ENCODE measurements at places on chromosomes 7 and 10. TPM values are rescaled to one million over a fixed set of nuclear protein-coding genes. Genes with fewer than 3 reads are reported as not detected.

DNA sequence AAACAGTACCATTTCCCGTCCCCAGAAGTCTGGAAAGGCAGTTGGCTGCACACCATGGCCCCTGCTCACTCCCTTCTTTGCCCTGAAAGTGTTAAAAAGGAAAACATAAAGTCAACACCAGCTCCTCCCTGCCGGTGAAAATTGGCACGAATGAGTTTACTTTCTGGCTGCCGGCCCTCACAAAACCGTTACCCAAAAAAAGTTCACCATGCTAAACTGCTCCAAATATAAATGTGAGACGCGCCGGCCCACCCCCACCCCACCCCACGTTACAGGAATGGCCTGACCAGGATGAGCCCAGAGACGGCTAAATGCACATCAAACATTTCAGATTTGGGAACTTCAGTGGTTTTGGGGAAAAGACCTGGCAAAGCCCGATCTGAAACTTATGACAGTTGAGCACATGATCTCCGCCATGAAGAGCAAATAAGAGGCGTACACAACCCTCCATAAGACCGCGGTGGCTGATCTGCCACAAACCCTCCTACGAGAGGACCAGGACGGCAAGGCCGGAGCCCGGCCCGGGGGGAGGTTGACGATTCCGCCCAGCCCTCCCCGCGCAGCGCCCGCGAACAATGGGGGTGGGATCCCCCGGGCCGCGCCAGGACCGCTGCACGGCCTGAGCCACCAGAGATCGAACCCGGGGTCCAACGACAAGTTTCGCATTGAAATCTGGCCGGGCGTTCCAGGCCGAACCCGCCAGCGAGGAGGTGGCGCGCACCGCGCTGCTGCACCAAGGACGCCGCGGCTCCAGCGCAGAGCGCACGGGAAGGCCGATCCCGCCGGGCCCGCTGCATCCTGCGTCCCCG lies 952 bp downstream of the DIP2C start:
- no peaks in the 10 kb centered on the region for H3K27me3 ChIP-seq
- peaks cover 33% of the 10 kb centered on the region for H3K4me1 ChIP-seq
- no peaks in the 10 kb centered on the region for H3K36me3 ChIP-seq
- DNase-seq = peak; percentile 19
- H3K27ac ChIP-seq = peak overlapping the region; percentile 87
- H3K4me3 ChIP-seq = peak overlapping the region; percentile 82

DNA sequence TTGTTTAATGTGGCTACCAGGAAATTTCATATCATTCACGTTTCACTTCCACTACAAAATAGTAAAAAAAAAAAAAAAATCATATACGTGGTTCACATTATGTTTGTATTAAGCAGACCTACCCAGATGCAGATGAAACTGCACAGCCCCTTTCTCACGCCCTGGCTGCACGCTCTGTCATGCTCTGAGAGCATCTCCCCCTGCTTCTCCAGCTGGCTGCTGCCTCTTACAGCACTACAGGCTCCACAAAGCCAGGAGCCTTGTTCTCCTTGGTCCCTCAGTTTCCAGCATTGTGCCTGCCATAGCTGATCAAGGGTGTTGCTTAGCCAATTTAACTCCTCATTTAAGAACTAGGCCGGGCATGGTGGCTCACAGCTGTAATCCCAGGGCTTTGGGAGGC lies 6.9 kb upstream of the GPNMB start:
- no peak overlapping the region for H3K4me3 ChIP-seq
- H3K27ac ChIP-seq = no peak overlapping the region
- H3K36me3 ChIP-seq = no peaks in the 10 kb centered on the region
- no peak for DNase-seq

Gene MEOX2
- 7.1 TPM for total RNA-seq

DNA sequence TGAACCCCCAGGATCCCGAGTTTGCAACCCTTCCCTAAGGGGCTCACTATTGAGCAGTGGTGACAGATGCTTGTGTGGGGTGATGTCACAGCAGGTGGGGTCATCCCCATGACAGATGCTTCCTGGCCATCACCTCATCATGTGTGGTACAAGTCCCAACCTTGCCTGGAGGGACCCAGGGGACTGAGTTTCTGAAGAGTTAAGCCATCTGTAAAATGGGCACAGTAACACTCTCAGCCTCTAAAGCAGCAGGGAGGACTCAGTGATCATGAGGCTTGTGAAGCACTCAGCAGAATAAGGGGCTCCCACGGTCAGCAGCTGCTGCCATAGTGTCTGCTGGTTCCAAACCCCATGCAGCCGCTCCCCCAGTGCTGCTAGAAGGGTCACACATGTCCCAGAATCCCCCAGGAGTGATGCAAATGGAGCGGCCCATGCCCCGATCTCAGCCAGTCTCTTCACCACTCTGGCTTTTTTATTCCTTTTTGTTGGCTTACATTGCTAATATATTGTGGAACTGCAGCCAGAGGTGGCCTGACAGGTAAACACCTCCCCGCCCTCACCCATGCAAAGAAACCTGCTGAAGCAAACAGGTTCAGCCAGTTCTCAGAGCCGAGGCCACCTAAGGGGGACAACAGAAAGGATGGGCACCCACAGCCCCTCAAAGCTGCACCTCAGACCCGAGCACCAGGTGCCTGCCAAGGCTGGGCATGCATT lies 102.1 kb upstream of the PDGFA start:
- peaks cover 22% of the 10 kb centered on the region for H3K4me1 ChIP-seq
- no peak for DNase-seq
- H3K4me3 ChIP-seq = no peak overlapping the region
- H3K27me3 ChIP-seq = no peaks in the 10 kb centered on the region
- no peak overlapping the region for H3K27ac ChIP-seq
- no peaks in the 10 kb centered on the region for H3K36me3 ChIP-seq

- H3K27ac ChIP-seq = peak overlapping the region; percentile 32
- no peaks in the 10 kb centered on the region for H3K36me3 ChIP-seq
- H3K27me3 ChIP-seq = no peaks in the 10 kb centered on the region
- peaks cover 52% of the 10 kb centered on the region for H3K4me1 ChIP-seq
- H3K4me3 ChIP-seq = peak overlapping the region; percentile 25
These were observed 666 bp downstream of the TMEM139 start for GRCh38 chr7:143285470-143285778.

- H3K27me3 ChIP-seq = no peaks in the 10 kb centered on the region
- no peak for DNase-seq
- no peaks in the 10 kb centered on the region for H3K4me1 ChIP-seq
- H3K27ac ChIP-seq = no peak overlapping the region
These were observed 27.9 kb downstream of the TFPI2 start for GRCh38 chr7:93862651-93863050.

- no peak for DNase-seq
- no peaks in the 10 kb centered on the region for H3K4me1 ChIP-seq
- H3K36me3 ChIP-seq = no peaks in the 10 kb centered on the region
- no peak overlapping the region for H3K4me3 ChIP-seq
- no peak overlapping the region for H3K27ac ChIP-seq
- H3K27me3 ChIP-seq = no peaks in the 10 kb centered on the region
These were observed 59.5 kb upstream of the C1QL3 start for GRCh38 chr10:16581202-16581601.

Gene LIPJ
- not detected for total RNA-seq

- no peaks in the 10 kb centered on the region for H3K4me1 ChIP-seq
- H3K4me3 ChIP-seq = no peak overlapping the region
- no peak for DNase-seq
- no peaks in the 10 kb centered on the region for H3K36me3 ChIP-seq
- H3K27ac ChIP-seq = no peak overlapping the region
These were observed 91.0 kb downstream of the GNAT3 start for GRCh38 chr7:80420876-80421275.

DNA sequence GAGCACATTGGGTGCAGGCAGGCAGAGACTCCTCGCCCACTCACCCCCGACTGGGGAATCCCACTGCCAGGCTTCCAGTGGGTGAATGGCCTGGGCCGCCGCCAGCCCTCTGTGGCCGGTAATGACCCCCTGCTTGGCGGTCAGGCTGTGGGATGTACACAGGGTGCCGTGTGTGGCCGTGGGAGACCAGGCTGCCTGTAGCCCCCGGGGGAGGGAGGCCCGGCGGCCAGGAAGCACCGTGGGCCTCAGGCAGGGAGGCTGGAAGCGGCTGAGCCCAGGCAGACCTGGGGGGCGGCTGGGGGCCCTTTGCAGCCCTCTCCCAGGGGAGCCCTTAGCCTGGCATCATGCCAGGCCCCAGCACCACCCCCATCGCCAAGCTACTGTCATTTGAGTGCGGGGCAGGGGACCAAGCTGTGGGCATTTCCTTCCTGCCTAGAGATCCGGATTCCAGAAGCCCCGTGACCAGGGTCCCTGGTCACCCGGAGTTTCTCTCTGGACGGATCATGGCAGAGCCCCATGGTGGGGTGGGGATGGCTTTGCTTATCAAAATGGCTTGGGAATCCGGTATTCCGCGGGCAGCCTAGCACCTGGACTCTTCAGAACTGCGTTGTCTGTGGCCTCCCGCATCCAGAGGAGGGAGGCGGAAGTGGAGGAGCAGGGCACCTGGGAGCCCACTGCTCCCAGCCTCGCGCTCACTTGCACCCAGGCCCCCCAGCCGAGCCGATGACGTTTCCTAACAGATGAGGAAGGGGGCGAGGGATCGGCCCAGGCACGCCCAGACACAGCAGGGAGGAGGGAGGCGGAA lies 1.1 kb downstream of the TTYH3 start:
- no peaks in the 10 kb centered on the region for H3K36me3 ChIP-seq
- H3K4me3 ChIP-seq = peak overlapping the region; percentile 95
- H3K4me1 ChIP-seq = peaks cover 73% of the 10 kb centered on the region

DNA sequence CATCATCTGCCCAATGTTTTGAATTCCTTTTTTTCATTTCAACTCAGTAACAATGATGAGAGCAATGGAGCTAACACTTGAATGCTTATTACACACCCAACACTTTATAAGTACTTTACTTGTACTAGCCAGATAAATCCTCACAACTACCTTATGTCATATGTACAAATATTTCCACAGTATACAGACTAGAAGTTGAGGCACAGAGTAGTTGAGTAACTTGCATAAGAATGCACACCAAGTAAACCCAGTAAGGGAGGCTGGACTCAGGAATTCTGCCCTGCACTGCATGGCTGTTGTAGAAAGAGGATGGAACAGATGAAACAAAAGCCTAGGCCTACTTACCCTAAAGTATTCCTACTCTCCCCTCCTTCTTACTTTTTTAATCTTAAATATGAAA lies 15.8 kb downstream of the DPY19L1 start:
- H3K36me3 ChIP-seq = no peaks in the 10 kb centered on the region
- H3K27me3 ChIP-seq = no peaks in the 10 kb centered on the region
- no peak overlapping the region for H3K4me3 ChIP-seq
- H3K27ac ChIP-seq = no peak overlapping the region
- DNase-seq = no peak

- peaks cover 57% of the 10 kb centered on the region for H3K36me3 ChIP-seq
- peak overlapping the region; percentile 49 for H3K27ac ChIP-seq
- no peak overlapping the region for H3K4me3 ChIP-seq
These were observed 39.5 kb upstream of the GJD4 start for GRCh38 chr10:35565602-35566081.

DNA sequence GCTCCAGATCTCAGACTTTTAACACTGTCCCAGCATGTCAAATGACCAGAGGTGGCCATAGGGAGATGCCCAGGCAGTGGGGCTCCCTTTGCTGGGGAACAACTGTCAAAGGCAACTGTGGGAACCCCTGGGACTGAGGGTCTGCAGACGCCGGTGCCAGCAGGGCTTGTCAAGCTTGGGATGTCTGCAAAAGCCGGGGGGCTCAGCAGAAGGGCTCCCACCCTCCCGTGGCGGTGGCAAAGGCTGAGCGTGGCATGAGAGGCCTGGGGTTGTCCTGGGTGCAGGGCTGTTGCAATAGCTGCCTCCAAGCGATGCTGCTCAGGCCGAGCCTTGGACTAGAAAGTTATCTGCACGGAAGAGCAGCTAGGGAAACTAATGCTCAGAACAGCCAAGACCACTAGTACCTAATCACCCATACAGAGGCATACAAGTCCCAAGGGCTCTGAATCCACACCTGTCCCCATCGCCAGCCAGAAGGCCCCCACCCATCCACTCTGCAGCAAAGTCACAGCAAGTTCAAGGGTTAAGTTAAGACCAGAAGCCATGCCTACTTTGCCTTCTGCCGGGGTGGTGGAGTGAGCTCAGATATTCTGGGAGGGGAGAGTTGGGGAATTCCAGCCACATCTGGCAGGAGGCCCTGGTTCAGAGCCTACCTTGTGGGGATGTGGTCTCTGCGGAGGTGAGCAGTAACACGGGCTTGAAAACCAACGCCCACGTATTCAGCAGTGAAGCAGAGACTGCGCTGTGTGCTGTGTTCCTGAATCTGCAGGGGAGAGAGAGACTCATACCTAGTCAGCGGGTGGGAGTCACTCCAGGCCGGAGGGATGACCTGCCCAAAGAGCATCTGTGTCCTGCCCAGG lies 4.6 kb downstream of the SH2B2 start:
- no peak for DNase-seq
- no peak overlapping the region for H3K4me3 ChIP-seq
- H3K27ac ChIP-seq = no peak overlapping the region
- peaks cover 15% of the 10 kb centered on the region for H3K4me1 ChIP-seq
- H3K27me3 ChIP-seq = no peaks in the 10 kb centered on the region

Gene SRRM3
- 2.3 TPM for total RNA-seq

- peaks cover 38% of the 10 kb centered on the region for H3K4me1 ChIP-seq
- H3K27ac ChIP-seq = peak overlapping the region; percentile 15
- H3K4me3 ChIP-seq = peak overlapping the region; percentile 11
- DNase-seq = no peak
These were observed 25.9 kb downstream of the RGS10 start for GRCh38 chr10:119516381-119517234.

DNA sequence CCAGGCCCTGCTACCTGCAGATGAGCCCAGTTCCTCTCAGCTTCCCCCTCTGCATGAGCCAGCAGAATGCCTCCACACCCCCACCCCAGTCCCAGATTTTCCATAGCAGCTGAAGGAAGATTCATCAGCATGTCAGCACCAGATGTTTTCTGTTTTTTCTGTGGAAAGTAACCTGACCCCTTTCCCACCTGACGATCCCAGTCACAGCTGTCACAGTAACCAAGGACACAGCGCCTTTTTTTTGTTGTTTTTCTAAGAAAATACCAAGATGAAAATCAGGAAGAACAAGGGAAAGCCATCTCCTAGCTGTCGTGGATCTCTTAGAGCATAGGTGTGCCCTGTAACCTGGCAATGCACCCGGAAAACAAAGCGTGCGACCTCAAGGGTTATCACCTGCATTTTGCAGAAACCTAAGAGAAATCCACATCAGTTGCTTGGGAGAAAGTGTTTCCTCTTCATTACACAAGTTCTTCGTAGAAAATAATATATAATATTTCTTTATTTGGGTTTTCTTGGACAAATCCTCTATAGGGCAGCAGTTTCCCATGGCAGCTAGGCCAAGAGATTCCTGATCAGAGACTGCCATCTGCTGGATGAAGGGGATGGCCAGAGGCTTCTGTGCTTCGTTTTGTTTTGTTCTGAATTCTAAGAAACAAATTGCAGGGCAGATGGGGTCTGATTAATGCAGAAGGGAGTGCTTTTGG lies 401.9 kb downstream of the TNS3 start:
- no peaks in the 10 kb centered on the region for H3K36me3 ChIP-seq
- peaks cover 46% of the 10 kb centered on the region for H3K4me1 ChIP-seq
- H3K27me3 ChIP-seq = no peaks in the 10 kb centered on the region
- peak; percentile 56 for DNase-seq
- H3K27ac ChIP-seq = no peak overlapping the region
- no peak overlapping the region for H3K4me3 ChIP-seq

DNA sequence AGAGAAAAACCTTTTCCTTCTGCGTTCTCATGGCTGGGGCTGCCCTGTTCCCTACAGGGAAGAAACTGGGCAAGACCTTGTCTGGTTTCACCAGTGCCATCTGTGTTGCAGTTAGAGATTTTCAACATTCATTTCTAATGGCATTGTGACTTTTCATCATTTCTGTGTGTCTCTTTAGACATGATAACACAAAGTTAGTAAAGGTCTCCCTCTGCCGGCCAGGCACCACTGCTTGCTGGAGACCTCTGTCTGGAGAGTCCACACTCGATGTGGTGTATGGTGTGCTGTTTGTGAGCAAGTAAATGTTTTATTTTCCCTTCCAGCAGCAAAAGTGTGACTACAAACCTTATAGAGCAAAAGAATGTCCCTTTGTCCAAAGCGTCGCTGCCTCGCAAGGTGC lies 213.5 kb downstream of the PAXIP1 start:
- peaks cover 24% of the 10 kb centered on the region for H3K27me3 ChIP-seq
- DNase-seq = no peak
- H3K36me3 ChIP-seq = no peaks in the 10 kb centered on the region
- H3K27ac ChIP-seq = no peak overlapping the region

Measured in heart right ventricle (tissue), 16 donors.